PC-9 (cell line): ENCODE measurements at places on chromosomes 1 and 21.

DNA sequence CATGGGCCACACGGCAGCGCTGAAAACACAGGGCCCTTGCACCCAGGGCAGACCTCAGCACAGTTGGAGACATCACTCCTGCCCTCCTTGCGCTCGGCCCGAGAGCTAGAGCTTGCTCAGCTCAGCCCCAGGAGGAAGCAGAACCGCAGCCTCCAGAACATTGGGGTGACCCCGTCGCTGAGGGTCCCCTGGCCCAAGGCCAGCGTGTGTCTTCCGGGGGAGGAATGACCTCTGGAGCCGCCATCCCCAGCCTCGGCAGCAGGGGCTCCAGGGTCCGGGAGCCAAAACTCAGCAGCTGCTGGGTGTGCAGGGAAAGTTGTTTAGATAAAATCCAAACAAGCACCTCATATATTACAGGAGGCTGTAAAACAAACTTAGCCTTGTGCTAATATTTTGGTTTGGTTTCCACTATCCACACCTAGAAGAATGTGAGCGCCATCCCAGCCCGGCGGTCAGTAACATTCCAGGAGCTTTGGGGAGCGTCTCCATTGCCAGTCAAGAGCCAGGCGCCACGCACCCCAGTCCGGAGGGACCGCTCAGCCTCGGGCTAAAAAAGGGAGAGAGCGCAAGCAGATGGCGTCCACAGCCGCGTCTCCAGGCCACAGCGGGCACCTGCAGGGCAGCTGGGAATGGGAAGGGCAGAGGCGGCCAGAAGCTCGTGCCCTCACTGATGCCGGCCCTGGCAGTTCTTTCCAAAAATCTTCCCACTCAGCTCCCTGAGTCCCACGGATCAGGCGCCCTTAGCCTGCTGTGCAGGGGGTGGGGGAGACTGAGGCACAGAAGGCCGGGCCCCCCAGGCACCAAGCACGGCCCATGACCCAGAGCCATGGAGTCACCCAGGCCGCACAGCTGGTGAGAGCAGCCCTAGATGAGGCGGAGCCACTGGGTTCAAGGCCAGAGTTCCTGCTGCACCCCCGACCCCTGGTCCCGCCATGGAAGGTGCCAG, 52.0 kb downstream of the SLX9 start:
- H3K4me3 ChIP-seq = no peak overlapping the region
- H3K27me3 ChIP-seq = no peaks in the 10 kb centered on the region
- H3K27ac ChIP-seq = no peak overlapping the region
- no peaks in the 10 kb centered on the region for H3K4me1 ChIP-seq

GRCh38 chr1:181351740-181352139, 131.6 kb upstream of the CACNA1E start:
- H3K27ac ChIP-seq = no peak overlapping the region
- no peaks in the 10 kb centered on the region for H3K36me3 ChIP-seq
- no peaks in the 10 kb centered on the region for H3K4me1 ChIP-seq
- DNase-seq = no peak
- H3K4me3 ChIP-seq = no peak overlapping the region

- no peak overlapping the region for H3K27ac ChIP-seq
- H3K4me1 ChIP-seq = no peaks in the 10 kb centered on the region
- H3K27me3 ChIP-seq = no peaks in the 10 kb centered on the region
Measured at GRCh38 chr1:194698908-194699318, 1512.5 kb upstream of the B3GALT2 start.

GRCh38 chr1:28509705-28510272, 3.9 kb downstream of the RCC1 start:
- 0 out of 2 replicates have a peak, but pooled peaks cover 3% of the 10 kb centered on the region for H3K27me3 ChIP-seq
- no peak for DNase-seq
- peaks cover 45% of the 10 kb centered on the region for H3K36me3 ChIP-seq

DNA sequence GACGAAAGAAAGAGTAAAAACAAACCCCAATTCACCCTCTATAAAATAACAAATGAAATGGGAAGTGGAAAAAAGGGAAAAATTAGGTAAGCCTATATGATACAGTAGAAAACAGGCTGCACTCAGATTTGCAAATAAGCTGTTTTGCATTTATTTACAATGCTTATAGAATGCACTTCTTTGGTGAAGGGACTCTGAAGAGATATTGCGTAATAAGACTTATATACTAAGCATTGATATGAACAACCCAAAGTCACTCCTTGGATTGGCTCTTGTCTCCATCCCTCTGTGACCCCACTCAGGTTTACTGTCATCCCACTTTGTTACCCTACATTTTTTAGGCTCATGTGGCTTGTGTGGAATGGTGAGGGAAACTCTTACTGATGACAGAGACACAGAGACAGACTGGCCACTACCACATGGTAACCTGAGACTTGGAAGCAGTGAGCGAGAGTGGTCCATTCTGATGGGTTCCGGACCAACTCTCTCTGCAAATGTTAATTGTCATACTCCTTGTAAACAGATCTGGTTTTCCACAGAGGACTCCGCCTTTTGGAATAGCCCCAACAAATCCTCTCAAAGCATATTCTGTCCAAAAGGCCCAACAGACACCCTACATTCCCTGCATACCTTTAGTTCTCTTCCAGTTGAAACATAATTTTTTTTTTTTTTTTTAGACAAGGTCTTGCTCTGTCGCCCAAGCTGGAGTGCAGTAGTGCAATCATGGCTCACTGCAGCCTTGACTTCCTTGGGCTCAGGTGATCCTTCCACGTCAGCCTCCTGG, 11.0 kb downstream of the GSTM5 start:
- H3K27ac ChIP-seq = no peak overlapping the region
- H3K27me3 ChIP-seq = no peaks in the 10 kb centered on the region
- H3K4me1 ChIP-seq = peaks cover 36% of the 10 kb centered on the region
- DNase-seq = no peak

GRCh38 chr1:121516234-121516967, 331.6 kb downstream of the SRGAP2C start:
- H3K4me1 ChIP-seq = peaks cover 12% of the 10 kb centered on the region
- DNase-seq = no peak
- no peak overlapping the region for H3K27ac ChIP-seq

DNA sequence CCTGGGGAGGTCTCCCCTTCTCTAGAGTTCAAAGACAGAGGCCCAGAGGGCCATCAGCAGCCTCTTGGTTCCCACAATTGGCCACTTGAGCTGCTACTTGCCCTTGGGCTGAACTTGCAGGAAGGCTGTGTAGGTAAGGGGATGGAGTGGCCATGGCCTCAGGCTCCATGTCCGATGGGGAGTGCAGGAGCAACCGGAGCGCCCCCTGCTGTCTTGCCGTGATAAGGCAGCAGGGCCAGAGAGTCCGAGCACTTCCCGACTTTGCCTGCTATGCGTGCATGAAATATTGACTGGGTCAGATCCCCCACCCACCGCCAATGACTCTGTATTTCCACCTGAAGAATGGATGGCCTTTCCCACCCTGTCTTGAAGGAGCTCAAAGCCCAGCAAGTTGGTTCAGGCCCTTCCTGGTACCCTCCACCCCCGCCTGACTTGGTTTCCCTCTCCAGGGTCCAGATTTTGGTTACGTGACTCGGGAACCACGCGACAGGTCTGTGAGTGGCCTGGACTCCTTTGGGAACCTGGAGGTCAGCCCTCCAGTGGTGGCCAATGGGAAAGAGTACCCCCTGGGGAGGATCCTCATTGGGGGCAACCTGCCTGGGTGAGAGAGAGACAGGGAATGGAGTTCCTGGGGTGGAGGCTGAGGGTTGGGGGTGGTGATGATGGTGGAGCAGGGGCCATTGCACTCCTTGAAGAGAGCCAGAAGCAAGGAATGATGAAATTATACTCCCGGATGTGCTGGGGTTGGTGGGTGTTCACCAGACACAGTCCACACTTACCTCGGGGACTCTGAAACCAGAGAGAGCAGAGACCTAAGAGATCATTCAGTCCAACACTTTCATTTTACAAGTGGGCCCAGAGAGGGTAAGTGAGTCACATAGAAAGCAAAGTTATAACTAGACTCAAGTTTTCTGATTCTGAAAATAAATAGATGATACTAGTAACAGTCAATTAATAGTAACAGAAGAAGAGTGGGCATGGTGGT, 25.6 kb downstream of the PADI3 start:
- H3K27me3 ChIP-seq = no peaks in the 10 kb centered on the region
- H3K27ac ChIP-seq = no peak overlapping the region
- no peak overlapping the region for H3K4me3 ChIP-seq

- no peak for DNase-seq
- H3K27me3 ChIP-seq = no peaks in the 10 kb centered on the region
- H3K4me3 ChIP-seq = no peak overlapping the region
- no peak overlapping the region for H3K27ac ChIP-seq
Measured at GRCh38 chr1:199176713-199177112, 537.9 kb downstream of the PTPRC start.

DNA sequence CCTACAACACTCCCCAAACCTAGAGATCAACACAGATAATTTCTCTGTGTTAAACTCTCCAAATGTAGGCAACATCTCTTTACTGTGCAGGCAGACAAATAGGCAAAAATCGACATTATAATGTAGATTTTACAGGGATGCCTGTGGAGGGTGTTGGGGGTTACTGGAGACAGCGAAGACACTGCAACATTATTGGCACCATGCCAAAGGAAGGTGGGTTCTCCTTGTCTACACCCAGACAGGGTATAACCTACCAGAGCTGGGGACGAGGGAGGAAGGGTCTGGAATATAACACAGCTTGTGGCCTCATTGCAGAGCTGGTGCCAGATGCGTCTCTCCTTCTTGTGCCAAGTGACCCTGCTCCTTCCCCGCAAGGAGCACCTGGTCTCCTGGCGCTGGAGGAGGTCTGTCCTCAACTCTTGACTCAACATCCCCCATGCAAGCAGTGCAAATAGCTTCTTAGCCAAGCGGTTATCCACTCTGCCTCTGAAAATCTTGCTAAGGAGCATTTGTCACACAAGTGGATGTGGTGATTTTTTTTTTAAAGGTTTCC, 404.0 kb downstream of the PRDM2 start:
- no peaks in the 10 kb centered on the region for H3K27me3 ChIP-seq
- H3K4me1 ChIP-seq = no peaks in the 10 kb centered on the region
- H3K27ac ChIP-seq = no peak overlapping the region
- H3K36me3 ChIP-seq = no peaks in the 10 kb centered on the region

DNA sequence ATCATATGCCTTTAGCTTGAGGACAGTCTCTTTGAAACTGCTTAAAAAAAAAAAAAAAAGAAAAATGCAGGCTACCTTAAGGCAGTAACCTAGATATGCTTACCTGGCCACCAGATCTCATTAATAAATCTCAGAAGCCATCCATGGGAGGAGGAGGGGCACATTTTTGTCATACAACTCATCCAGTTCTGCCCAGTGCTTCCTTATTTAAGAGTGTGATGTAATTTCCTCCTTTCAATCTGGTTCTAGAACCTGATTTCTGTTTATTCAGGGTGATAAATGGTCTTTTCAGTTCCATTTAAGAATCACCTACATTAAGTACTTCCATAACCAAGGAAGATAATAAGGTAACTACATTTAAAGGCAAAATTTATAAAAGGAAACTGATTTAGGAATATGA, 6.1 kb downstream of the ERRFI1 start:
- no peaks in the 10 kb centered on the region for H3K27me3 ChIP-seq
- H3K36me3 ChIP-seq = peaks cover 72% of the 10 kb centered on the region
- peak overlapping the region; percentile 90 for H3K27ac ChIP-seq
- DNase-seq = peak; percentile 74
- peaks cover 54% of the 10 kb centered on the region for H3K4me1 ChIP-seq
- H3K4me3 ChIP-seq = peak overlapping the region; percentile 91

DNA sequence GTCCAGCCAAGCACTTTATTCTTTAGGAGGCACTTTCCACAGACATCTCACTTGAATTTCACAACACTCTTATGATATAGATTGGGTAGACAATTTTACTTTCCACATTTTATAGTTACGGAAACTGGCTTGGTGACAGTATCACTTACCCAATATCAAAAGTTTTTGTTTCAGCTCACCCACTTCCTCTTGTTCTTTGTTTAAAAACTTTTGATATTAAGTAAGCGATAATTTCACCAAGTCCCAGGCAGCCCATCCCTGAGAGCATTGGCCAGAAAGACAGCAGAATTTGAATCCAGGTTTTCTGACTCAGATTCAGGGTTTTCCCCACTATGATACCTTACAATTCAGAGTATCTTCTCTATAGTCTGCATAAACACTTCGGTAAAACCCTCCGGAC, 60.0 kb downstream of the LRIG2 start:
- no peaks in the 10 kb centered on the region for H3K27me3 ChIP-seq
- no peaks in the 10 kb centered on the region for H3K4me1 ChIP-seq
- H3K27ac ChIP-seq = no peak overlapping the region

DNA sequence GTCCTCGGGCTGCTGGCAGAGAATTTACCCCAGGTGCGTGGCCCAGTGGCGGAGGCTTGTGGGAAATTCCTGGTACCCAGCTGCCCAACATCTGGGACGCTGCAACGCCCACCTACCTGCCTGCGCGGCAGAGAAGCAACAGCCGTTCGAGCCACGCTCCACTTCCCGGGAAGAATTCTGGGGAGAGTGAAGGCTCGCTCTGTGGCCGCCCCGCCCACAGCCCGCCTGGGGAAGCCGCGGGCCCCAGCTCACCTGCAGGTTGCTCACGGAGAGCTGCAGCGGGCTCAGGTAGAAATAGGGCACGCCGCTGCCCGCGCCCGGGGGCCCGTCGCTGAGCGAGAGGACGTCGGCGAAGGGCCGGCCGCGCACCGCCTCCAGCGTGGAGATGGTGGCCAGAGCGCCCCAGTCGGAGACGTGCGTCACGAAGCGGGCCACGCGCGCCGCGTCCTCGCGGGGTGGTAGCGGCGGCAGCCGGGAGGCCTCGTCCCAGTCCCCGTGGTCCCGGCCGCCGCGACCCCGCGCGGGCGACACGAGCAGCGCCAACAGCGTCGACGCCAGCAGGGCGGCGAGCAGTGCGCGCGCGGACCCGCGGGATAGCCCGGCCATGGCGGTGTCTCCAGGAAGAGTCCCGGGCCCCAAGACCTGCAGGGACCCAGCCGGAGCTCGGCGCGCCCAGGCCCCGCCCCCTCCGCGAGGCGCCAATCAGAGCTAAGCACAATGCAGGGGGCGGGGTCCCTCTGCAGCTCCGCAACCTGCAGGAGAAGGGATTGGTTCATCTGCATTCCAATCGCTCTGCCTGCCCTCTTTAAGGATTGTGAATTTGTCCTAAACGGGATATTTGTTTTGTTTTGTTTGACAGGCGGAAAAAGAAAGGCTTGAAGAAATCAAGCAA, at the start of gene CREG1:
Gene CREG1, minus strand, starts transcription at position 627 of the 892 bp plus-strand sequence.
- H3K36me3 ChIP-seq = no peaks in the 10 kb centered on the region
- peak; percentile 87 for DNase-seq
- peaks cover 24% of the 10 kb centered on the region for H3K4me1 ChIP-seq
- H3K4me3 ChIP-seq = peak within 1 kb of the TSS; percentile 76
- H3K27me3 ChIP-seq = no peaks in the 10 kb centered on the region

- no peak overlapping the region for H3K27ac ChIP-seq
- H3K4me3 ChIP-seq = no peak overlapping the region
- H3K27me3 ChIP-seq = peaks cover 8% of the 10 kb centered on the region; the same call in 1 of the 2 replicates
- no peaks in the 10 kb centered on the region for H3K36me3 ChIP-seq
- DNase-seq = no peak
- no peaks in the 10 kb centered on the region for H3K4me1 ChIP-seq
Measured at GRCh38 chr1:25109531-25109951, 122.8 kb downstream of the SYF2 start.
